ENCODE measurements at places on chromosomes 16 and 17. TPM values are rescaled to one million over a fixed set of nuclear protein-coding genes. Genes with fewer than 3 reads are reported as not detected.

DNA sequence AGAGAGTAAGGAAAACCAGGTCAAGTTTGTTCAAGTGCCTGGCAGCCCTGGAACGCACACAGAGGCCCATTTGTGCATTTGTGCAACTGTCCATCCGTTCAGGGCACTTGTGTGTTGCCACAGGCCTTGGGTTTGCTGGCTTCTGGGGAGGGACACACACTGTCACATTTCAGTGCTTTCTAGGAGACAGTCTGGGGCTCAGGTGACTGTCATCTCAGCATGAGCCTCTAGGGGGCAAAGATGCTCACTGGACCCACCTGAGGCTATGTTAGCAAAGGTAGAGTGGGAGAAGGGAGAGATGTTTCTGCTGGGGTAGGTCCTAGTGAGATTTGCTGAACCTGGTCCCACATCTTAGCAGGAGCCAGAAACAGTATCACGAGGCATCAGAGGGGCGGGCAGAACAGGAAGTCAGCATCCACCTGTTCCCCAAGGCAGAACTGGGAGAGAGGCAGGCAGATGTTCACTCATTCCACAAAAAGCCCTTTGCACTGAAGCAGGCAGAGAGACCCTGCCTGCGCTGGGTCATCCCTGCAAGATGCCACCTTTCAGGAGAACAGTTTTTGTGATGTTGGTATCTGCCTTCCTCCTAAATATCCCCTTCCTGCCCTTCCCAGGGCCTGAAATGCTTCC lies 48.5 kb downstream of the RAI1 start:
- no peak for DNase-seq

DNA sequence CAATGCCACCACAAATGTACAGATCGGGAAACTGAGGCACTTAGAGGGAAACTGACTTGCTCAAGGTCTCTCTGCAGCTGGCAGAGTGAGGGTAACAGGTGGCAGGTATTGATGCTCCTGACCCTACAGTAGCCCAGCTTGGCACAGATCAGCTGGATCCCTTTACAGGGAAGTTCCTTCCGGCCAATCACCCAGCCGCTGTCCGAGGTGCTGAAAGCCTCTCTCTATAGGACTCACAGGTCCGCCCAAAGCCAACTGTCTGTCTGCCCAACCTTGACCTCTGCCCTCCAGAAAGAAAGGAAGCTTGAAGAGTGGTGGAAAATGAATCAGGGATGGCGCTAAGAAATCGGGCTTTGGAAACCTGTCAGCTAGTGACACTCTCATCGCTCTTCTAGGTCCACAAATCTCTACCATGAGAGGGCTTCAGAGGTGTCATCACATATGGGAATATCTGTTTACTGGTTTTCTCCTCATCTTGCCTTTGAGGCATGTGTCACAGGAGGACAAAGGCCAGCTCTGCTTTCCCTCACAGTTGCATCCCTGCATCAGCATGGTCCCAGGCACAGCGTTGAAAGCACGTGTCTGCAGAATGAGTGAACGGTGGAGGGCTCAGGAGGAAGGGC lies 246.2 kb downstream of the KATNIP start:
- no peak for DNase-seq

GRCh38 chr17:81402530-81402941 lies 7.3 kb downstream of the BAHCC1 start:
- DNase-seq, result no peak

GRCh38 chr16:81905277-81905676 lies 106.0 kb downstream of the SDR42E1 start:
- no peak for DNase-seq

GRCh38 chr17:8359769-8360168 lies 16.7 kb downstream of the KRABD2 start:
- peak; percentile 36 for DNase-seq

DNA sequence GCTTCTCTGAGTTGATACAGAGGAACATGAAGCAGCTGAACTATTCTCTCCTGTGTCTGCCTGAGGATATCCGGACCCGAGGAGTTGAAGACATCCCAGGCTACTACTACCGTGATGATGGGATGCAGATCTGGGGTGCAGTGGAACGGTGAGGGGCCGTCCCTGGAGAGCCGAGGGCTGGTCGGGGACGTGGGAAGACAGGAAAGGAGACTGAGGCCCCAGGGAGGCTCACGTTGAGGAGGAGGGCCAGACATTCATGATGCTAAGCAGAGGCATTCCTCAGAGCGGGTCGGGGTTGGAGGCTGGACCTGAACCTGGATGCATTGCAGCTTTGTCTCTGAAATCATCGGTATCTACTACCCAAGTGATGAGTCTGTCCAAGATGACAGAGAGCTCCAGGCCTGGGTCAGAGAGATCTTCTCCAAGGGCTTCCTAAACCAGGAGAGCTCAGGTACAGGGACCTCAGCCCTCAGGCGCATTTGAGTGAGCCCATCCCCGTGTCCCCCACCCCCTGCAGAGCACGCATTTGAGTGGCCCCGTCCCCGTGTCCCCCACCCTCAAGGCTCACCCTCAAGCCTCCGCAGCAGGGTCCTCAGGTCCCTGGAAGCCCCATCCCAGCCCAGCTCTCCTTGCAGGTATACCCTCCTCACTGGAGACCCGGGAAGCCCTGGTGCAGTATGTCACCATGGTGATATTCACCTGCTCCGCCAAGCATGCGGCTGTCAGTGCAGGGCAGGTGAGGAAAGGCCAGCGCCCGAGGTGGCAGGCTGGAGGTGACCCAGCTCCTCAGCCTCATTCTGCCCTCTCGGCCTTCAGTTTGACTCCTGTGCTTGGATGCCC lies 8.3 kb downstream of the ALOX15B start:
- no peak for DNase-seq

- no peak for DNase-seq
Observed at GRCh38 chr17:64443086-64443760, 5.7 kb upstream of the MILR1 start.

DNA sequence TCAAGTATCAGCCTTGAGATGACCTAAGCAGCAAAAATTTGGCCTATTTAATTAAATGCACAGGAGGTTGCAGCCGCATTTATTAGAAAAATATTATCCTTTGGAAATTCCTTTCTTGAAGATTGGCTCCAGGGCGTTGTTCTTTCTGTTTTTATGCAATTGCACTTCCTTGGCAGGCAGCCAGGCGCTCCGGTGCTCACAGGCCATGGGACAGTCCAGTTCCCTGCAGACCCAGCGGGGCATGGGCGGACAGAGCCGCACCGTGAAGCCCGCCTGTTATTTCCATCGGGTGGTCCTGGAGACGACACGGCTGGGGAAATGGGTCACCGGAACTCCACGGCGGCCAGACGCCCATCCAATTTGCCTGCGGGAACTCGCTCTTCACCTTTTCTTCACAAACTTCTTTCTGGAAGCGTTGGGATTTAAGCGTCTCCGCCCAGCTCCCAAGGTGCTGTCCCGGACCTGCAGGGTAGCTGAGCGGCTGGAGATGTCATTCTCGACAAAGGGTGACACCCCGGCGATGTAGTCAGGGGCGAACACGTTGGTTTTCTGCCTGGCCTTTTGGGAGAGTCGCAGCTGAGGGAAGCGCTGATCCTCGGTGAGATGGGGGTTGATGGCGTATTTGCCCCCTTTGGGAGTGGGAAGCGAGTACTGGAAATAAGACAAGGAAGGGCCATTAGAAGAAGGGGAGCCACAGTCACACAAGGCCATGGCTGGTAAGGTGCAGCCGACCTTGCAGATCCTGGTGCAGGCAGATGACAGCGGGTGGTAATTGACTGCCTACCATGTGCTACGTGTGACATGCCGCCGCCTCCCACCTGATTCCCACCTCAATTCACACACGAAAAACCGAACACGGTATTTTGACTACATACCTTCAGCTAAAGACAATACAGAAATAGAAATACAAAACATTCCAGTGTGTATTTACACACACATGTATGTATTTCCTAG lies 12.5 kb downstream of the NOB1 start:
- DNase-seq, result no peak

DNA sequence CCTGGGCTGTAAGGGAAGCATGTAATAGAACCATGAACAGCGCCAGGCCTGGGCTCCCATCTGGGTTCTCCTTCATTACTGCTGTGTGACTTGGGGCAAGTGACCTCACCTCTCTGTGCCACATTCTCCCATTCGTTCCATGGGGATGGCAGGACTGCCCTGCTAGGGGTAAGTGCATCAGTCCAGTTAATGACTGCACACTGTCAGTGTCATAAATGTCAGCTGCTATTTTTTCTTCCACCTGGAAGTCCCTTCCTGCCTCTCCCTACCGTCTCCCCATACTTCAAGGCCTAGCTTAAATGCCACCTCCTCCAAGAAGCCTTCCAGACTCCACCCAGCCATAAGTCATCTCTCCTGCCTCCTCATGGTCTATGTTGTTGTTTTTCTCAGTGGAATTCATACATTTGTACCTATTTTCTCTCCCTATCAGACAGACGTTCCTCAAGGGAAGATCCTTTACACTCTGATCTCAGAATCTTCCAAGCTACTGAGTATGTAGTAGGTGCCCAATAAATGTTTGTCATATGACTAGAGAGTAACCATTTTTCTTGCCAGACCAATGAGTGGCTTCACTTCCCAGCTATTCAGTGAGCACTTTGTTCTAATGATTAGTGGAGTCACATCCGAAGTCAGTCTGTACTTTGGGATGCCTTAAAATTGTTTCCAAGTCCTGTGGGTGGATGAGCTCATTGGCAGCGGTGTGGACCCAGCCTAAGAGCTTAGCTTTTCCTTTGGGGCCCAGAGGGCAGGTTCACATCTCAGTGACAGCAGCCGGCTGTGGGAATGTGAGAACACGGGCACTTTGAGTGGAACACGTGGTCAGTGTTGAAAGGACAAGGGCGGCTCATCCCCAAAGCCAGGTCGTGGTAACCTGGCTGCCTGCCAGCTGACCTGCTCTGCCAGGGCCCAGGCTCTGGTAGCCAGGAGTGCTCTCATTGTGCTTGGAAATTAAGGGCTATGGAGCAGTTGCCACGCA lies 147.5 kb upstream of the GSE1 start:
- DNase-seq, result no peak

- DNase-seq, result peak; percentile 79
Observed at GRCh38 chr17:8375738-8376259, 705 bp downstream of the KRABD2 start.

DNA sequence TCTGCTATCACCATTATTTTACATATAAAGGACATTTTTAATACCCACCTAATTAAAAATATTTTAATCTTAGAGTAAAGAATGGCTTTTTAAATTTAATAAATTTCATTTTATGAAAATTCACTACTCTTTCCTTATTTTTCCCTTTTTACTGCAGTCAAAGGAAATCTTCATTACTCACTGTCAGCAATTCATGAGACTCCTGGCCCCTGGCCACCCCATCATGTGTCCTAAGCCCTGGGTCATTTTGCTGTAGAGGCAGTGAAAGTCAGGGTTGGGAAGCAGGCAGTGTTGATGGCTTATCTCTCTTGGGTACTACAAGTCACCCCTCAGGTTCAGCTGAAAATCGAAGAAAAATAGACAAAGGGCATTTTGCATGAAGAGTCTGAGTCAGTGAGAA lies 468.6 kb upstream of the CCL2 start:
- DNase-seq, result no peak

DNA sequence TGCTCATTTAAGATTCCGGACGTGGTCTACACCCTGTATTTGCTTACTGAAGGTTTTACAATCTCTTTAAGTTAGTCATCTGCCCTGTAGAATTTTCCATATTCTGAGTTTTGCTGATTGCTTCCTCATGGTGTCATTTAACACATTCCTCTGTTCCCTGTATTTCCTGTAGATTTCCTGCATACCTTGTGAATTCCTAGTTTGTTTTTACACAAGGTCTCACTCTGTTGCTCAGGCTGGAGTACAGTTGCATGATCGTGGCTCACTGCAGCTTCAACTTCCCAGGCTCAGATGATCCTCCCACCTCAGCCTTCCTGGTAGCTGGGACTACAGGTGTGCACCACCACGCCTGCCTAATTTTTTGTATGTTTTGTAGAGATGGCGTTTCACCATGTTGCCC lies 66.8 kb downstream of the CMIP start:
- no peak for DNase-seq

DNA sequence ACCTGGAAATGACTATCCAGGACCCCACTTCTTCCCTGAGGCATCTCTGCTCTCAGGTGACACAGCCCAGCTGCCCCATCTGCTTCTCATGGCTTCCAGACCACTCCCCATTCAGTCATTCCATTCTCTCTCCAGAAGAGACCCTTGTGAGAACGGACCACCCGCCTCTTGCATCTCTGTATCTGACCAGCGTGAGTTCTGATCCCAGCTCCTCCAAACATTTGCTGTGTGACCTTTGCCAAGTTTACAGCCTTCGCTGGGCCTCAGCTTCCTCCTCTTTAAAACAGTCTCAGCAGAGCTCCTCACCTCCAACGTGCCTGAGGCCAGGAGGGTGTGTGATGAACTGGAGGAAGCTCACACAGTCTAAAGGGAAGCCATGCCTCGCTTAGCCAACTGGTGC lies 39.6 kb downstream of the C16orf82 start:
- no peak for DNase-seq

DNA sequence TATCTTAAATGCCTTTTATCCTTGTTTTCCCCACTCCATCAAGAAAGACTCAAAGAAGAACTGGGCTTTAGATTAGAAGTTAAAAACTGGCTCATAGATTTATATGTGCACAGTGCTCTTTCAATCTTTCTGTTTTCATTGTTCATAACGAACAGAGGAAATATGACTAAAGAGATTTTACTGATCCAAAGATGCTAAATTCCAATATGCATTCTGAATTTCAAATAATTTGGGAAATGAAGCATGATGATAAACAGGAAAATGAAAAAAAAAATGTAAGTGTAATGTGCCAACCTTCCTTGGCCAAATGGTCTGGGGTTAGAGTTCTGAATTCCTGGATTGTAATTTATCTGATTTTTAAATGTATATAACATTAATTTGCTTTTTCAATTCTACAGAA lies 25.0 kb upstream of the SMIM36 start:
- no peak for DNase-seq

GRCh38 chr17:8718001-8718563 lies 26.6 kb downstream of the CCDC42 start:
- DNase-seq, result no peak

- DNase-seq, result no peak
Observed at GRCh38 chr17:29891131-29891530, 38.9 kb downstream of the SSH2 start.

DNA sequence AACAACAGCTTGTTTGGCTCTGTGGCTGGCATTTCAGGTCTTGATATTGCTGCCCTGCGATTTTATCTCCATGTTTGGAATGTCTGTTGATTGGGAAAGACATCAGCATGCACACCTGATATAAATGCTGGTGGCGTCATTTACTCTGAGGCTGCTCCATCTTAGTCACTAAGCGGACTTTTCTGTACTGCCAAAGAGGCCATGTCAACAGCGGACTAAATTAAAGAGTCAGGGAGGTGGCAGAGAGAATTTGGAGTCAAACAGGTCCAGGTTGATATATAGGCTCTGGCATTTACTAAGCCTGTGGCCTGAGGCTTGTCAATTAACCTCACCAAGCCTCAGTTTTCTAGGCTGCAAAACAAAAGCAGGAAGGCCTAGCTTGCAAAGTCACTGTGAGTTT lies 6.2 kb downstream of the RBFOX1 start:
- DNase-seq, result no peak

- no peak for DNase-seq
Observed at GRCh38 chr16:4803898-4804762, 1.7 kb upstream of the ROGDI start.

- no peak for DNase-seq
Observed at GRCh38 chr16:12740986-12741610, 62.6 kb downstream of the CPPED1 start.

GRCh38 chr17:65290616-65291015 lies 153.4 kb downstream of the RGS9 start:
- no peak for DNase-seq

Gene RASL10B
- 11.0 TPM for total RNA-seq

Gene TMEM92
- total RNA-seq, result 3.3 TPM

Gene CDRT15L2
- total RNA-seq, result not detected

Gene OTOP3
- total RNA-seq, result not detected

Gene TMC7
- 6.9 TPM for total RNA-seq

Gene ABCA5
- total RNA-seq, result 74.5 TPM

Gene BEAN1
- 4.9 TPM for total RNA-seq

Gene G6PC1
- 0.06 TPM for total RNA-seq

Gene VASN
- total RNA-seq, result 8.1 TPM

Gene KRTAP4-4
- not detected for total RNA-seq
